GM12878 (cell line): ENCODE measurements at places on chromosomes 12 and 14.

GRCh38 chr14:104085032-104085888, at the start of gene ASPG:
TSS of gene ASPG (plus strand) at chr14:104085700. CDS start at chr14:104085771, 71 bp downstream.
- no peak for DNase-seq

DNA sequence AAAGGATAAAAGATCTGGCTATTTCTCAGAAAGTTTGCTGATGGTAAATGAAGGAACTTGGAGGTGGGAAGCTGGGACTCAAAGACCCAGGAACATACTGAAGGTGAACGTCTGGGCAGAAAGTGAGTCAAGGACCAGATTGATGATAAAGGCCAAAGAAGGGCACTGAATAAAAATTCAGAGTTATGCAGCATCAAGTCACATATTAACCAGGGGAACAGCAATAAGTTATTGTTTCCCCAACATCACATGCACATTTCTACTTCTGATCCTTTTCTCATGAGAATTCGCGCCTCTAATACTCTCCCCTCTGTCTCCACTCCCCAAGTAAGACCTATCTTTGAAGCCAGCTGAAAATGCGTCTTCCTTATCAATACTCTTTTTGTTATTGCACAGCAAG, 71.8 kb upstream of the SLC35F4 start:
- DNase-seq = no peak

DNA sequence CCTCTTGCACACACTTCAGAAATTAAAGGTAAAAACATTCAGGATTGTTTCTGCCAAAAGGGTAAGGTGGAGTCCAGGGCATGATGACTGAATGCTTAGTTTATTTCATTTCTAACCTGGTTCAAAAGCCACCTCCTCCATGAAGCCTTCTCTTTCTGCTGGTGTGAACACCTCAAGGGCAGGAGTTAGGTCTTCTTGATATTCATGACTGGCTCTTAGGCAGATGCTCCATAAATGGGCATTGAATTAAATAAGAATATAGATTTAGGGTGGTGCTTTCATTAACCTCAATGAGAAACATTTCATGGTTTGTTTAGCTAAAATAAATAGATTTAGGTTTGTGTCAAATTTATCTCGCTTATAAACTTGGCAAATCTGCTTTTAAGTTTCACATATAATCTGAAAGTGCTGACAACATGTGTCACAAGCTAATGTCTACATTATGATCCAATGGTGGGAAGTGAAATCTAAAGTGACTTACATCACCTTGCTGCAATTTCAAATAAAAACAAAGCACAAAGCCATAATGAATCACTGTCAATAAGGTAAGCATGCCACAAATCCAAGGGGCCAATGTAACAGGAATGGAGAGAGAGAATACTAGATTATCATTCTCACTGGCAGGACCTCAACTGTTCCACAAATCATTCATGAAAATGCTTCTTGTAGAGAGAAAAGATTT, 72.7 kb upstream of the GRIP1 start:
- DNase-seq = no peak

DNA sequence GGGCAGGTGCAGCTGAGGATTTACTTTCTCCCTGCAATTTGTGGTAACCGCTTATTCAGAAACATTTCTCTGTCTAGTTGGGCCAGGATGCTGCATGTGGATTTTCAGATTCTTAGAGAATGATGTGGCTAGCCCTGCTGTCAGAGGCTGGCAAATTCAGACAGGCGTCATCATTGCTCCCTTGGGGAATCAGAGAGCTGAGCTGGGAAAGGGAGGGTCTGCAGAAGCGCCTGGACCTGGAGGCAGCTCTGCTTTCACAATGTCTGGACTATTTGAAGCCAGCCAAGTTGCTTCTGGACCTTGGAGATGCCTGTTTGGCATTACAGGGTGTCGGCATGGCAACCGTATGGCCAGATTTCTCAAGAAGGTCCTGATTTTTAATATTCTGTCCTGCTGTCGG, 3.4 kb downstream of the GALNT16 start:
- DNase-seq = no peak

DNA sequence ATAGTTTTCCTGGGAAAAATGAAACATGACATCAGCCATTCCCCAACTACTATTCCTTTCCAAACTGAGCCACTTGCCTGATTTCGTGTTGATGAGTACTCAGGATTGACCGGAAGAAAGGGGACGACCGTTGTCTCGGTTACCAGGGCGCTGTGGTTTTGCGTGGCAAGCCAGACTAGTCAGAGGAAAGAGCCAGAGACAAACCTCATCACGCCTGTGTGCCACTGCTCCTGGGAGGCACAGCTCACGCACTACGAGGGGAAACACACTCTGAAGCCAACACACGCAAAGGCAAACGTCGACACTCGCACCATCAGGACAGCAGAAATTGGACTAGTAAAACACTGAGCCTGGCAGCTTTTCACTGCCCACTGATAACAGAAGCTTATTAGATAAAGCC, 35.0 kb downstream of the GIT2 start:
- DNase-seq = no peak

DNA sequence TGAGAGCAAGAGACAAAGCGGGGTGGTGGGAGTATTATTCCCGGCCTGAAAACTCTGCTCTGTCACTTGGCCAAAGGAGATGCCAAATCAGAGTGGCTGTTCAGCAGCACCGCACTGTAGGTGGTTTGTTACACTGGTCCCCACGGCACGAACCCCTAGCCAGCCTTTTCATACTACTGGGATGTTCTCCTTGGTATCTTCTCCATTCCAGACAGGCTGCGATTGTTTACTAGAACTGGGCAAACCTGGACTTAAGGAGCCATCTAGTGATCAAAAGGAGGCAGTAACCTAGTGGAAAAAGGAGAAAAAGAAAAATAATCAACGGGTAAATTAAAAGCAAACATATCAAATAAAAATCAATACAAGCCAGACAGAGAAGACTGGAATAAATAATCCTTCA, 58.9 kb upstream of the TMTC2 start:
- no peak for DNase-seq

DNA sequence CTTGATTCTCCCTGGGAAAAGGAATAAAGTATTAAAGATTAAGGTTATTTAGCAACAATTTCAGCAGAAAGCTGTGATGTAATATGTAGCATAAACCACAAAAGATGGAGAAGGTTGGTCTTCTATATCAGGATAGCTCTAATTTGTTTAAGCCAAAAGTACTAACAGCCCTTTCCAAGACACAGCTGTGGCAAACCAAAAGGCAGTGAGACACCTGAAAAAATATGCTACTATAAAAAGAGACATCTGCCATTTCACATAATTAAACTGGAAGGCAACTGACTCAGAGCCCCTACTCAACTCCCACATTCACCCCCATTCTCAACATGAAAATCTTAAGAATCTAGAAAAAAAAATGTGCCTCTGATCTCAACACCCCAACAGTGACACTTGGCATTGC, 390.2 kb upstream of the PRICKLE1 start:
- no peak for DNase-seq

- DNase-seq = no peak
Observed at GRCh38 chr12:33437598-33437997, 2.0 kb downstream of the SYT10 start.

GRCh38 chr14:100012478-100013327, 52.5 kb upstream of the EVL start:
- DNase-seq = peak; percentile 24

GRCh38 chr14:94117856-94118255, 7.3 kb downstream of the IFI27 start:
- DNase-seq = no peak

DNA sequence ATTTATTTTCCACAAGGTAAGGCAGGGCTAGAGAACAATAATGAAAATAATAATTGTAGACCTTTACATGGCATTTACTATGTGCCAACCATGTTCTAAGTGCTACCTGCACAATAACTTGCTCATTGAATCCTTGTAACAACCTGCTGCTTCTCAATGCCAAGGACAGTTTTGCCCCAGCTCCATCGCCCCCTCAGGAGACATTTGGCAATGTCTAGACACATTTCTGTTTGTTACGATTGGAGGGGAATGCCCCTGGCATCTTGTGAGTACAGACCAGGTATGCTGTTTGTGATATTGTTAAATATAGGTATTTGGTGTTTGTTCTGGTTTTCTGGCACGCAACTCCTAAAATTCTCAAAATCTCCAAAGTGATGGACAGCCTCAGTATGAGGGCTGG, 8.1 kb upstream of the ATXN2 start:
- no peak for DNase-seq

GRCh38 chr14:53884601-53885000, 72.0 kb downstream of the BMP4 start:
- DNase-seq = no peak

DNA sequence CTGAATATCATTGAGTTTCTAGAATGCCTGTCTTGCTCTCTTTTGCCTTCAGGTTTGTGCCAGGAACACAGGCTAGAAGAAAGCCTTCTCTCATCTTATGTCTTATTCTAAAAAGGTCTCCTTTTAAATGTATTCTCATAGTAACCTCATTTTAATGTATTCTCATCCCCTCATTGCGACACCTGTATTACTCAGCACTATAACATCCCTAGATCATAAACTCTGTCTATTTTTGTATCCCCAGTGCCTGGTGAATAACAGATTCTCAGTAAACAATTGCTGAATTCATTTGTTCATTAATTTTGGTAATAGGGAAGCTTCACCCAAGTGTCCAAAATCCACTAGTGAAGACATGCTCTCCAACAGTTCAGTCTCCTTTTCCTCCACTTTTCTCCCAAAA, 8.8 kb upstream of the LRRK2 start:
- no peak for DNase-seq

GRCh38 chr12:64680235-64680634, 69.9 kb downstream of the RASSF3 start:
- DNase-seq = no peak

- DNase-seq = no peak
Observed at GRCh38 chr14:73763396-73763795, 49.2 kb upstream of the PNMA1 start.

- DNase-seq = no peak
Observed at GRCh38 chr12:18103624-18104023, 13.6 kb upstream of the RERGL start.

DNA sequence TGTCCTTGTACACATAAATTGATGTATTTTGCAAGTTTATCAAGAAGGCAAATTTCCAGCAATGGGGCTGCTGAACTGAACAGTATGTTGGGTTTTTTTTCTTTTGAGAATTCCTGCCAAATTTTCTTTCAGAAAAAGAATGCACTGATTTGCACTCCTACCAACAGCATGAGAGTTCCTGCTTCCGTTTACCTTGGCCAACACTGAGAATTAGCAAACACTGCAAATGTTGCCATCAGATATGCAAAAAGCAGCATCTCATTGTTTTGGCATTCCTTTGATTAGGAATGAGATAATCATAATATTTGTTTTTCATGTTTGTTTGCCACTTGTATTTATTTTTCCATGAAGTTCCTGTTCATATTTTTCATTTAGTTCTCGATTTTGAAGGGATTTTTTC, 82.4 kb downstream of the RTN1 start:
- DNase-seq = no peak

DNA sequence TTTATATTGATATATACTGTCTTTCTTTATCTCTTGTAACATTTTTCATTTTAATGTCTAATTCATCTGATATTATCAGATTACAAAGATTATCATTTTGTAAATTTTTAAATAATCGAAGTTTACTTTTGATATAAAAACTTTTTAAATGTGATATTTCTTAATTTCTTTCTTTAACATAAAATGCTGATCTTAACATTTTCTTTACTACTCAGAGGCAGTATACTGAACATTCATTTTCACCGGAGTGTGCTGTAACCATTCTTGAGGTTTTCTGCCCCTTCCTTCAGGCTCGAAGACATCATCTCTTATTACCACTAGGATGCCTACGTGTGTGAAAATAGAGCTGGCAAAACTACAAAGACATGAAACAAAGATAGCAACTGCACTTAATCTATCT, 186.9 kb downstream of the DIO2 start:
- DNase-seq = no peak

DNA sequence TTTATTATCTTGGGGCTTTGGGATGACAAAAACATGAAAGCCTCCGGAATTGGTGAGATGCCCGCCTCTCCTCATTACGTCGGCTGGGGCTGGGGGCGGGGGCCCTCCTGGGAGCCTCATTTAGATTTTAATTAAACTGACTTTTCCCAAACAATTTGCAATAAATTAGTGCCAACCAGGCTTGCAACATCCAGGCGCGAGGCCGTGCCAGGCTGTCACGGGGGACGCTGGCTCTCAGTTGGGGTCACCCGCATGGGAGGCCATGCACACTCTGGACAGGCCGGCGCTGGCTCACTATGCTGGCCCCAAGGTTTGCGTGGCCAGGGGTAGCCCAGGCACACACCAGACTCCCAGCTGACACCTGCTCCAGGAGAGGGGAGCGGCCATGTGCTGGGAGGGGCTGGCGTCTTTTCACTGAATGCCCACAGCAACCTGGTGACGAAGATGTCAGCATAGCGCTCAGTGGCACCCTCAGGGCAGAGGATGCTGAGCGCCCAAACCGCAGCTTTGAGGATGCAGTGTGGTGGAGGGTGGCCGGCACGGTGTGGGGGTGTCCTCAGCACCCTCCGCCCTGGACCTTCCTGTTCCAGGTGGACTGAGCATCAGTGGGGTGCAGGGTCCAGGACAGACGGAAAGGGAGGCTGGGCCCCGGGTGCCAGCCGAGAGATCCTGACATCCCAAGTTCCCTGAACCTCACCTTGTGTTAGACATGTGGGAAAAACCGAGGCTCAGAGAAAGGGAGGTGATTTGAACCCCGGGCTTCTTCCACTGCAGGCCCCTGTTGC, 190.8 kb upstream of the C14orf180 start:
- no peak for DNase-seq

GRCh38 chr12:92424338-92424737, 278.5 kb upstream of the PLEKHG7 start:
- DNase-seq = no peak

- DNase-seq = no peak
Observed at GRCh38 chr12:117872546-117873169, 96.1 kb downstream of the KSR2 start.
